A549 treated with dexamethasone at 1 μM for 4 hours (cell line): ENCODE measurements at places on chromosomes 2 and 18. TPM values are rescaled to one million over a fixed set of nuclear protein-coding genes. Genes with fewer than 3 reads are reported as not detected.

Gene UGT1A6
- total RNA-seq, result 1.2 to 1.9 TPM (median 1.4 TPM) in 5 replicates

Gene REG3A
- total RNA-seq, result not detected in 5 replicates

Gene FABP1
- not detected in 5 replicates for total RNA-seq

Gene NOP58
- 114 to 139 TPM (median 123 TPM) in 5 replicates for total RNA-seq

Gene FMNL2
- 28.8 to 42.1 TPM (median 39.0 TPM) in 5 replicates for total RNA-seq

Gene IL36B
- 0.09 to 0.28 TPM (median 0.13 TPM) in 3 of 5 replicates, not detected in the others for total RNA-seq

Gene C2orf81
- 3.3 to 3.7 TPM (median 3.6 TPM) in 5 replicates for total RNA-seq

Gene ZNF385B
- total RNA-seq, result not detected in 5 replicates

Gene USP40
- total RNA-seq, result 21.0 to 26.2 TPM (median 24.2 TPM) in 5 replicates

Gene HRH4
- total RNA-seq, result not detected in 5 replicates

Gene ZNF397
- 3.1 to 5.3 TPM (median 4.5 TPM) in 5 replicates for total RNA-seq

Gene SCLY
- total RNA-seq, result 15.5 to 21.6 TPM (median 20.5 TPM) in 5 replicates

Gene PSD4
- total RNA-seq, result 11.2 to 15.2 TPM (median 14.4 TPM) in 5 replicates

Gene PTRHD1
- total RNA-seq, result 47.7 to 58.9 TPM (median 54.5 TPM) in 5 replicates

Gene CNPPD1
- 35.3 to 42.6 TPM (median 41.4 TPM) in 5 replicates for total RNA-seq

Gene CD8B2
- not detected in 5 replicates for total RNA-seq

Gene MAL
- total RNA-seq, result 0.11 to 0.32 TPM (median 0.24 TPM) in 4 of 5 replicates, not detected in the other

Gene ABHD1
- total RNA-seq, result 0.50 to 1.8 TPM (median 1.5 TPM) in 5 replicates

Gene ACMSD
- not detected in 5 replicates for total RNA-seq

Gene SPDYA
- 0.14 to 0.28 TPM (median 0.26 TPM) in 4 of 5 replicates, not detected in the other for total RNA-seq

Gene GAL3ST2
- 0.15 to 0.27 TPM (median 0.25 TPM) in 5 replicates for total RNA-seq

Gene YIPF4
- total RNA-seq, result 41.1 to 55.9 TPM (median 49.4 TPM) in 5 replicates

Gene CIB4
- total RNA-seq, result 0.20 to 0.42 TPM in 2 of 5 replicates, not detected in the others

Gene RAPGEF4
- 0.15 to 0.47 TPM (median 0.27 TPM) in 5 replicates for total RNA-seq

Gene REV1
- total RNA-seq, result 9.8 to 13.9 TPM (median 11.9 TPM) in 5 replicates

Gene IL37
- 0.23 TPM in 1 of 5 replicates, not detected in the others for total RNA-seq

Gene DSG1
- total RNA-seq, result not detected in 5 replicates
